Stimulated activated CD4-positive, alpha-beta T cell treated with anti-CD3 and anti-CD28 coated beads, TNF-alpha, amount 100 ng/mL, for 24 hours (primary cell): ENCODE measurements at places on chromosomes 1 and 21.
A peak's percentile ranks its signal among the peaks of the same experiment; 100 is the strongest.

DNA sequence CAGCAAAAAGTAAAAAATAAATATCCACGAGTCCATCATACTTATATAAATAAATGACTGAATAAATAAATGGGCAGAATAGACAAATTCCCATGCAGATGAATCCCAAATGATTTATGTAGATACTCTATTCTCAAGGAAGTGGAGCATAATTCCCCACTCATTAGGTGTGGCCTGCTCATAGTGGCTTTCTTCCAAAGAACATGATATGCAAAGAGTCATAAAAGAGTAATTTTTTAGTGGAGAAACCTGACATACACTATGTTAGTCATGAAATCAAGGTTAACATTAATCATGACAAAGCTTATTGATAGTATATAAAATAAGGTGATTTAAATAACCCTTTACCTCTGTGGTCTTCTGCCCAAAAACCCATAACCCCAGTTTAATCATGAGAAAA is 298.9 kb downstream of the DPYD start:
- DNase-seq: no peak

DNA sequence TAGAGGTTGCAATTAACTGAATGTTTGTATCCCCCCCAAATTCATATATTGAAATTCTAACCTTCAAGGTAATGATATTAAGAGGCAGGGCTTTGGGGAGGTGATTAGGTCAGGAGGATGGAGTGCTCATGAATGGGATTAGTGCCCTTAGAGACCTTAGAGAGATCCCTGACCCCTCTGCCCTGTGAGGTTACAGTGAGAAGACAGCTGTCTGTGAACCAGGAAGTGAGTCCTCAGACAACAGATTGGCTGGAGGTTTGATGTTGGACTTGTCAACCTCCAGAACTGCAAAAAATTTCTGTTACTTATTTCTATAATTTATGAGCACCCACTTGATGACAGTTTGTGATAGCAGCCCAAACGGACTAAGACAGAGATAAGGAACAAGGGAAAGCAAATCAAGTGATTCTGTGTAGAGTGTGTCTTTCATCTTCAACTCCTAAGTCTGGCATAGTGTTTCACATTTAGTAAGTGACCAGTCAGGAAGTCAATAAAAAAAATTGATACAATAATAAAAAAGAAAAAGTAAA is 30.0 kb upstream of the RWDD3 start:
- no peak for DNase-seq

DNA sequence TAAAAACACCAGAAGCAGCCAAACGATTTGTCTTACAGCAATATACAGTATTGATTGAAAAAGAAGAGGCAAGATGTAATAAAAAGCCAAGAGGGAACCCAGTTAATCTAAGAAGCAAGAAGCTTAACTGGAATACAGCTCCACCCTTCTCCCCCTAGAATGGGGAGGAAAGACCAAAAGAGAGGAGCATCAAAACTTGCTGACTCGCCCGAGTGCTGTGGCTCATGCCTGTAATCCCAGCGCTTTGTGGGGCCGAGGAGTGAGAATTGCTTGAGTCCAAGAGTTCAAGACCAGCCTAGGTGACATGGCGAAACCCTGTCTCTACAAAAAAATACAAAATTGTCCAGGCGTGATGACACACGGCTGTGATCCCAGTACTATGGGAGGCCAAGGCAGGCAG is 32.2 kb downstream of the BRWD1 start:
- no peak for DNase-seq

DNA sequence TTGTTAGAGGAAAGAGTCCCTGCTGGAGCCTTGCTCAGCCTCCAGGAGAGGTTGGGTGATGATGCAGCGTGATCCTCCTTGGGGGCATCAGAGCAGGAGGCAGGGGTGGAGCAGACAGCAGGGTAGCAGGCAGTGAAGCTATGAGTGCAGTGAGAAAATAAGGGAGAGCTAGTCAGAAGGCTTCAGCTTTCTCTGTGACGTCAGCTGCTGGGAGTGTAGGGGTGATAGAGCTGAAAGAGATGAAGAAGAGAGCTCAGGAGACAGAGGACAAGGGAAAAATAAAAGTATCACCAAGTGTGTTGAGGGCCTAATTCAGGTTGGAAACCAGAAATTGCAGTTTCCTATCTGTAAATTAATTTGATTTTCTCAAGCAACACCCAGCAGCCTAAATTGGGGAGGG is 2.2 kb upstream of the ADAM30 start:
- DNase-seq: no peak

DNA sequence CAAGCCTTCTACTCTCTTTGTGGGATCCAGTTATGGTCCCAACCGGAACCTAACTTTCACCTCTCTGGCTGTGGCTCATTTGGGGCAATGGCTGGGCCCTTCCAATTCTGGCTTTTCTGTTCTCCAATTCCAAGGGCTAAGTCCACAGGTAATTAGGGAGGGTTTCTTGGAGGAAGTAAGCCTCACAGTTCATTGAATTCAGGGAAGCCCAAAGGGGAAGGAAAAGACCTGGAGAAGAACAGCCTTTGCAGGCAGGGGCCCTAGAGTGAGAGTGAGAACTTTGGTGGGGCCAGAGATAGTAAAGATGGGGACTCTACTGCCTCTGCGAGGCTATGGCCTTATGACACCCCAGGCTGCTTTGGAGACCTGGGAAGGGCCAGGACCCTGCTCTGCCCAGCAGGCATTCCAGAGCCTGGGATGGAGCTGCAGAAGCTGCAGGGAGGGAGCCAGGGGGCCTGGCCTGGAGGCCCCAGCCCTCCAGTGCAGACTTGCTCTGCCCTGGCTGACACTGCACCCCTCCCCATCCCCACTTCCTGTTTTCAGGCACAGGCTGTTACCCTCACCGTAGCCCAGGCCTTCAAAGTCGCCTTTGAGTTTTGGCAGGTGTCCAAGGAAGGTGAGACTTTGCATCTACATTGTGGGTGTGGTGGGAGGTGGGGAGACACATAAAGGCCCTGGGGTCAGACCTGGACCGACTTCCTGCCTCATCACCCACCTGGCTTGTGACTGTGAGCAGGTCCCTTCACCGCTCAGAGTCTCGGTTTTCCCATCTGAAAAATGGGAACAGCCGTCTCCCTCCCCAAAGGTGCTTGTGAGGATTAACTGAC is 18.9 kb downstream of the LDLRAP1 start:
- peak; percentile 41 for DNase-seq
